ENCODE measurements at places on chromosomes 6 and 20. TPM values are rescaled to one million over a fixed set of nuclear protein-coding genes. Genes with fewer than 3 reads are reported as not detected.

The SMLR1 gene
- total RNA-seq = not detected

The MYCT1 gene
- 15.3 TPM for total RNA-seq

The SRC gene
- 5.1 TPM for total RNA-seq

The HLA-DOB gene
- 0.32 TPM for total RNA-seq

The PNLDC1 gene
- 0.17 TPM for total RNA-seq

The SEL1L2 gene
- 0.40 TPM for total RNA-seq

The LAMA2 gene
- 138 TPM for total RNA-seq

The PLCG1 gene
- total RNA-seq = 56.5 TPM

The ARFGEF3 gene
- 2.3 TPM for total RNA-seq

The ADTRP gene
- not detected for total RNA-seq

The EMILIN3 gene
- 4.3 TPM for total RNA-seq

The CLDN20 gene
- total RNA-seq = not detected

The MACROD2 gene
- total RNA-seq = 3.5 TPM

The RIPPLY2 gene
- not detected for total RNA-seq

The PRELID3B gene
- total RNA-seq = 50.1 TPM

The LTA gene
- total RNA-seq = not detected

The MUCL3 gene
- not detected for total RNA-seq

The POM121L2 gene
- not detected for total RNA-seq

The MCHR2 gene
- not detected for total RNA-seq

The DEFB129 gene
- not detected for total RNA-seq

The TAF4 gene
- total RNA-seq = 11.2 TPM

The PRRT1 gene
- total RNA-seq = 0.27 TPM

The SCRT2 gene
- not detected for total RNA-seq

The GJA10 gene
- not detected for total RNA-seq

The CST1 gene
- total RNA-seq = not detected

The PERP gene
- 61.9 TPM for total RNA-seq

The RAB44 gene
- total RNA-seq = 0.07 TPM

The KCNB1 gene
- total RNA-seq = 1.9 TPM

The DYNLT2 gene
- total RNA-seq = 0.62 TPM

The EIF2S2 gene
- 41.1 TPM for total RNA-seq

The TGM3 gene
- not detected for total RNA-seq

The BPIFB1 gene
- not detected for total RNA-seq

The SAMD5 gene
- total RNA-seq = 0.67 TPM

The CD109 gene
- total RNA-seq = 7.6 TPM

The REM1 gene
- 2.0 TPM for total RNA-seq

The TDRD6 gene
- 0.30 TPM for total RNA-seq

The BFSP1 gene
- 0.55 TPM for total RNA-seq

The PAK5 gene
- total RNA-seq = not detected

The ZNF184 gene
- total RNA-seq = 4.1 TPM

The RSPO3 gene
- total RNA-seq = 0.57 TPM

The ID4 gene
- total RNA-seq = 3.0 TPM

The SIRPG gene
- total RNA-seq = 0.20 TPM

The CST4 gene
- not detected for total RNA-seq

The CDH26 gene
- 1.6 TPM for total RNA-seq

The LZTS3 gene
- 17.6 TPM for total RNA-seq
